ENCODE measurements at places on chromosomes 6 and 20.

- DNase-seq: peak; percentile 14
These were observed 182.5 kb downstream of the CDC5L start for GRCh38 chr6:44569931-44570385.

DNA sequence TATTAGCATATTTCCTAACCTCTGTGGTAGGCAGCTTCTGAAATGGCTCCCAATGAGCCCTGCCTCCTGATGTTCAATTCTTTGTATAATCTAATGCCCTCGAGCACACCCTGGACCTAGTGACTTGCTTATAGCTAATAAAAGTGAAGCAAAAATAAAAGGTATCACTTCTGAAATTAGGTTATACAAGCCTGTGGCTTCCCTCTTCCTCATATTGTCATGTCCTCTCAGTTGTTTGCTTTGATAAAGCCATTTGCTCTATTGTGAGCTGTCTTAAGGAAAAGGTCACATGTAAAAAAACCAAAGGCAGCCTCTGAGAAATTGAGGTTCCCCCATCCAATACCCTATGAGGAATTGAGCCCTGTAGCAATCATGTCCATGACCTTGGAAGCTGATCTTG, 442.1 kb upstream of the ADGRB3 start:
- no peak for DNase-seq

- peak; percentile 57 for DNase-seq
These were observed 46.2 kb downstream of the EDN1 start for GRCh38 chr6:12336121-12336971.

DNA sequence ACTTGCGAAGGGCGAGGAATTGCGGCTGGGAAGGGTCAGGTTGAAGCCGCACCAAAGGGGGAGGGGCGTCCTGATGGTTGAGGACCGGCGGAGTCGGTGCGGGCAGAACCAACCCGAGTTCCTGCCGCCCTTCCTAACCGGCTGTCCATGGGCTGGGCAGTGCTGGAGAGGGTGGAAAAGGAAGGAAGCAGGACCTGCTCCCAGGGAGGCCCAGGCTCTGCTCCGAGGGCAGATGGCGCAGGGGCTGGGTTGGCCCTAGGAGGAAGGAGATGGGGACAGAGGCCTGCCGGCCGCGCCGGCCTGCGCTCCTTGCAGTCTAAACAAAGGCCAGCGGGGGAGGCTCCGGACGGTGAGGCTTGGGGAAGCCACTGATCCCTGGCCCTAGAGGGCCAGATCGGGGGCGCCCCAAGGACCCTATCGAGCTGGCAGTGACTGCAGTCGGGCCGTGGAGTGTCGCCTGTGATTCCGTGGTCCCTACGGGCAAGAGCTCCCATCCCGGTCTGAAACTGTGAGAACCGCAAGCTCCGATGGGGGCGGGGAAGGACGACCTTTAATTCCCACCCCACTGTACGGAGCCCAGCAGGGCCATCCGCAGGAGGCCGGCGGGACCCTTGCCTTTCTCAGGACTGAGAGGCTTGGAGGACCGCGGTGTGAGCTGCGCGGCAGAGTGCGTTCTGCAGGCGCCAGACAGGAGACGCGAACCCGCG, 39.4 kb downstream of the YTHDF1 start:
- DNase-seq: no peak

GRCh38 chr6:20943040-20943627, 408.9 kb downstream of the CDKAL1 start:
- DNase-seq: no peak

DNA sequence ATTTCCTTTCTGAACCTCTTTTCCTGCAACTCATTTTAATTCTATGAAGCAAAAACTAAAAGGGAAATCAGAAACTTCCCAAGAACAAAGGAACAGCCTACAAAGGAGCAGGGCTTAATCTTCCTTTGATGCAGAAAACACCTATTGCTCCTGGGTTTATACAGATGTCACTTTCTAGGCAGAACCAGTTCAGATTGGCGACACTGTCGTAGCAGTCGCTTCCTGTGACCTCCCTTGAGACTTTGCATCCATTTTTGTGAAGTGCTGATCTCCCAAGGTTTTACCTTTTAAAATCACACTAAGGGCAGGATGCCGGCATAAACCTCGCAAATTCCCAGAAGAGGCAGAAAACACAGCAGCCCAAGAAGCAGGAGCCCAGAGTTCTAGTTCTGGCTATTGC, 40.1 kb downstream of the JAG1 start:
- no peak for DNase-seq

GRCh38 chr6:46983007-46983411, 59.1 kb downstream of the ADGRF1 start:
- DNase-seq: no peak

GRCh38 chr20:2394411-2395055, 13.8 kb downstream of the TGM6 start:
- DNase-seq: no peak

DNA sequence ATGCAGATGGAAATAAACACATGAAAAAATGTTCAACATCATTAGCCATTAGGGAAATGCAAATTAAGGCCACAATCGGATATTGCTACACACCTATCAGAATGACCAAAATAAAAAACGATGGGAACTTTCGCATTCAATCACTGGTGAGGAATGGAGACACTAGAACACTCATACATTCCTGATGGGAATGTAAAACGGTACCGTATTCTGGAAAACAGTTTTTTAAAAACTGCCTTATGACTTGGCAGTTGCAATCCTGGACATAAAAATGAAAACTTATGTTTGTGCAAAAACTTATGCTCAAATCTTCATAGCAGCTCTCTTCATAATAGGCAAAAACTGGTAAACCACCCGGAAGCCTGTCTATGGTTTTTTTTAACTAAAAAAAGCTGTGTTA, 146.0 kb downstream of the CEBPB start:
- peak; percentile 84 for DNase-seq

- no peak for DNase-seq
These were observed 16.9 kb downstream of the GFOD1 start for GRCh38 chr6:13470238-13471140.

GRCh38 chr20:23877524-23877923, 2.0 kb downstream of the CST5 start:
- DNase-seq: no peak

GRCh38 chr6:15351631-15352030, 105.8 kb downstream of the JARID2 start:
- DNase-seq: peak; percentile 80

DNA sequence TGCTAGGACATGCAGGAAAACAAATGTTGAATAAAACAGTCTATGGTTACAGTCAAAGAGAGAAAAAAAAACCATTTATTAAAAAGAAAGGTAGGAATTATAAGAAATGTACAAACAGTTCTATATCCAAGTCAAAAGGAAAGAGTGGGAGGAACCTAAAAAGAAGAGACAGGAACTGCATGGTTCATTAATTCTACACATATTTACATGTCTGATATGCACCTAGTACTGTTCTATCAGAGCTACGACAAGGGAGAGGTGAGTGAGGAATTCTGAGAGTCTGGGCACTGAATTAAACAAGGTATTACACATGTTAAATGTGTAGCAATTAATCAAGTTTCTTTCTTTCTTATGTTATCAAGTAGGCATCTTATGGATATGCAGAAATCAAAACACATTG, 41.9 kb downstream of the SYCP2 start:
- DNase-seq: no peak

DNA sequence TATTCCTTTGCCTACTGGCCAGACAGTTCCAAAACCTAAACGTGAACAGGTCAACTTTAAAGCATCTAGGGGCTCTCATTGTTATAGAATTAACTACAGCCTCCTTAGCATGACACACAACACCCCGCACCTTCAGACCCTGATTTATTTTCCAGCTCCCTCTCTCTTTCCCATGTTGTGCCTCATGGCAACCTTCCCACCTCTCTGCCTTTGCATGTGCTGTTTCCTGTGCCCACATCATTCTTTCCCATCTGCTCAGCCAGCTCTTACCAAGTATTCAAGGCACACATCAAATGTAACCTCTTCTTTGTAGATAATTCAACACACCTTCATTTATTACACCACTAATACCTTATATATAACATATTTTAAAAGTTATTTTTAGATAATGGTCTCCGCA, 291.0 kb downstream of the COL12A1 start:
- DNase-seq: no peak

- DNase-seq: no peak
These were observed 122.8 kb upstream of the ZNF217 start for GRCh38 chr20:53716395-53716794.

DNA sequence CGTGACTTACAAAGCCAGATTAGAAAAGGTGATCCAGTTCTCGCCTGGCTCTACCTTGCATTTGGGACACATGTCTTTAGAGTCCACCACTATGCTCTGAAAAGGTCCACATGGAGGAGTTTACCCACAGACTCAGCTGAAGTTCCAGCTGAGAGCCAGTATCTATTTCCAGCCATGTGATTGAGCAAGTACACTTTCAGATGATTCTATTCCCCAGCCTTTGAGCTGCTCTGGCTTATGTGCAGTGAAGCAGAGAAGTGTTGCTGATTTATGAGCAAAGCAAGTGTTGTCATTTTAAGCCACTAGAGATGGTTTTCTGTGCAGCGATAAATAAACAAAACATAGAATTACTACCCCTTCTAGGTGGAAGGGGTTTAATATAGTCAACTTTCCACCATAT, 520.8 kb upstream of the RNF217 start:
- no peak for DNase-seq

GRCh38 chr6:36129941-36130666, at the start of gene MAPK13:
MAPK13 (plus strand) TSS chr6:36130513; CDS start chr6:36130583, 70 bp downstream.
- no peak for DNase-seq

GRCh38 chr20:49925901-49926454, 10.2 kb upstream of the RNF114 start:
- no peak for DNase-seq

All from fibroblast of gingiva (primary cell).